ENCODE measurements at places on chromosomes 5 and 9. TPM values are rescaled to one million over a fixed set of nuclear protein-coding genes. Genes with fewer than 3 reads are reported as not detected.

DNA sequence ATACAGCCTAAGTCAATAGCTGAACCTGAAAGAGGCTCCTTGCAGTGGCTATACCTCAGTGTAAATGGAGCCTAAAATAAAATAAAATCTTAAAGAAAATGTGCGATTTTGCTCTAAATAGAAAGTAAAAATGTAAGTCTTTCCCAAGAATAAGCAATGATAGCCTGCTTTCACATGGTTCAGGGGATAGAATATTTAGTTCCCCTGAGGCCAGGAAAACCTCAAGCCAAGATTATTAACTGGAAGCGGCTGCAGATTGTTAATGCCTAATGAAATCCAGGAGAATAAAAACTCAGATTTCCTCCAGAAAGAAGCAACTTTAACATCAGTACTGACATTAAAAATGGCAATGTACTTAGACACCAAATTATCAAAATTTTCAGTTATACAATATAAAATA, 463.7 kb downstream of the CYLC2 start:
- H3K36me3 ChIP-seq = no peaks in the 10 kb centered on the region
- H3K4me3 ChIP-seq = no peak overlapping the region
- no peaks in the 10 kb centered on the region for H3K27me3 ChIP-seq

GRCh38 chr9:28970241-28970654, 1397.0 kb upstream of the C9orf72 start:
- no peaks in the 10 kb centered on the region for H3K4me1 ChIP-seq
- no peak for DNase-seq
- H3K27me3 ChIP-seq = no peaks in the 10 kb centered on the region
- H3K36me3 ChIP-seq = no peaks in the 10 kb centered on the region
- H3K4me3 ChIP-seq = no peak overlapping the region
- H3K27ac ChIP-seq = no peak overlapping the region

DNA sequence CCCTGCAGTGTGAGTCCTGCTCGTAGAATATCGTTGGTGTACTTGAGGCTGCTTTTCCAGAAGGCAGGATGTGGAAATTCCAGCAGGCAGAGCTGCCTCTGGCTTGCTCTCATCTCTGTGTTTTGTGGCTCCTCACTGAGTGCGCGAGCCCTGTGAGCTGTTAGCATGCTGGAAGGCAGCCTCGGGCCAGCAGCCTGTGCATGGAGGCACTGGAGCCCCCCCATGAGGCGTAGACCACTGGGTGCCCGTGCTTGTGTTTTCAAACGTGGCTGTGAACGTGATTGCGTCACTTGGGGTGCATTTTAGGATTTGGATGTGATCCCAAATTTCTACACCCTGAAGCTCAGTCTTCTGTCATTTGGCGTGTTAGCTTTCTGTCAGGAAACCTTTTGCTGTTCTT, 3.2 kb downstream of the WDR5 start:
- no peak overlapping the region for H3K27ac ChIP-seq
- DNase-seq = no peak
- H3K27me3 ChIP-seq = no peaks in the 10 kb centered on the region
- H3K4me3 ChIP-seq = no peak overlapping the region

GRCh38 chr9:10753474-10753873, 140.7 kb upstream of the PTPRD start:
- H3K27ac ChIP-seq = no peak overlapping the region
- no peak overlapping the region for H3K4me3 ChIP-seq
- no peaks in the 10 kb centered on the region for H3K27me3 ChIP-seq
- no peaks in the 10 kb centered on the region for H3K4me1 ChIP-seq

- H3K27ac ChIP-seq = no peak overlapping the region
- no peak overlapping the region for H3K4me3 ChIP-seq
- peaks cover 4% of the 10 kb centered on the region for H3K27me3 ChIP-seq
- H3K4me1 ChIP-seq = peaks cover 2% of the 10 kb centered on the region
These were observed 55.1 kb upstream of the TLR4 start for GRCh38 chr9:117649126-117649525.

DNA sequence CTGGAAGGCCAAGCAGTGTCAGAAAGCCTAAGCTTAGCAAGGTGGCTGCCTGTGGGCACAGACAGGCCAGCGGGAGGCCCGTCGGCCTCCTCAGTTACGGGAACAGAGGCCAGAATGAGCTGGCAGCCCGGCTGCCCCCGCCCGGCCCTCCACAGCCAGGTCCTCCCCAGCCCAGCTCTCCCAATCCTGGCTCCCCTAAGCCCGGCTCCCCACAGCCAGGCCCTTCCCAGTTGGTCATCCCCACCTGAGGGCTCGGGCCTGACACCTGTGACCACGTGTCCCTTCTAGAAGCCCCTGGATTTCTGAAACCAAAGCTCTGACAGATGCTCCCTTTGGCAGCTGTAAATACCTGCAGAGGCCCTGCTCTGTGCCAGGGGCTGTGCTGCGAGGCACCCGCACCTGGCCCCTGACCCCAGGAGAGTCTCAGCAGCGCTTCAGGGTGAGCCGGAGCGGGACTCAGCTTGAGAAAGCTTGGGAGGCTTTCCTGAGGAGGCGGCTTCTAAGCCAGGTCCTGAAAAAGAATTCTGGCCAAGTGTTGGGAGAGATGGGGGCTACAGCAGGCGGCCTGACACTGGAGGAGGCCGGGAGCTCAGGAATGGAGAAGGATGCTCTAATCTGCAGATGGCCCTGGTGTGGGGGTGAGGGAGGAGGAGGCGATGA, 80.4 kb upstream of the OLFM1 start:
- H3K36me3 ChIP-seq = no peaks in the 10 kb centered on the region
- no peaks in the 10 kb centered on the region for H3K27me3 ChIP-seq
- H3K4me1 ChIP-seq = no peaks in the 10 kb centered on the region
- no peak overlapping the region for H3K4me3 ChIP-seq
- no peak overlapping the region for H3K27ac ChIP-seq

GRCh38 chr5:4646715-4647375, 493.3 kb upstream of the ADAMTS16 start:
- H3K4me3 ChIP-seq = no peak overlapping the region
- no peaks in the 10 kb centered on the region for H3K27me3 ChIP-seq
- no peak for DNase-seq

- no peak overlapping the region for H3K27ac ChIP-seq
- H3K4me3 ChIP-seq = no peak overlapping the region
- no peaks in the 10 kb centered on the region for H3K36me3 ChIP-seq
- H3K4me1 ChIP-seq = no peaks in the 10 kb centered on the region
- DNase-seq = no peak
These were observed 149.5 kb upstream of the PANK3 start for GRCh38 chr5:168728546-168729211.

DNA sequence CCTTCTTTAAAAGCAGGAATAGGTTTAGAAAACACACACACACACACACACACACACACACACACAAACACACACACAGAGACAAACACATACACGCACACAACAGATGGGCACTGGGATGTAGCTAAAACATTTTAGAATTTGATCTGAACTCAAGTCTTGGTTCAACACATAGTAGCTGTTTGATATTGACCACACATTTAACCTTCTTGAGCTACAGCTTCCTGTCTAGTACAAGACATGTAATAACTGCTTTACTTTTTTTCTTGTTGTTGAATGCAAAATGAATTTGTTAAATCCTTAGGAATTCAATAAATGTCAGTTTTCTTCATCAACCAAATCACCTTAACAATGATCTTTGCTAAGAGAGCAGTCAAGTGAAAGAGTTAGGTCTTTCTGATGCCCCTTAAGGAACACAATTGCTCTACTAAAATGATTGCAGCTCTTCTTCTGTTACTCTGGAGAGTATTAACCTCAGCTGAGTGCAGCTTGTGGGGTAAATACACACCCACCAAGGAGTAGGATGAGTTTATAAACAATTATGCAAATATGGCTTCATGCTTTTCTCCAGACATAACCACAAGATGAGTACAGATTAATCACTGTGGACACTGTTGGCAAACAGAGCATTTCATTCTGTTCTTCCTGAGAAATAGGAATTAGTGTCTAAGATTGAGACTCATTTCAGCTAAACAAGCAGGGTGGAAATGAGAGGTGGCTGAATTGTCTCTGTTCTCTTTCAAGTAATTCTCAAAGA, 302.9 kb upstream of the PAPPA start:
- no peak overlapping the region for H3K27ac ChIP-seq
- no peak overlapping the region for H3K4me3 ChIP-seq
- H3K36me3 ChIP-seq = no peaks in the 10 kb centered on the region
- H3K4me1 ChIP-seq = no peaks in the 10 kb centered on the region
- DNase-seq = no peak
- no peaks in the 10 kb centered on the region for H3K27me3 ChIP-seq

DNA sequence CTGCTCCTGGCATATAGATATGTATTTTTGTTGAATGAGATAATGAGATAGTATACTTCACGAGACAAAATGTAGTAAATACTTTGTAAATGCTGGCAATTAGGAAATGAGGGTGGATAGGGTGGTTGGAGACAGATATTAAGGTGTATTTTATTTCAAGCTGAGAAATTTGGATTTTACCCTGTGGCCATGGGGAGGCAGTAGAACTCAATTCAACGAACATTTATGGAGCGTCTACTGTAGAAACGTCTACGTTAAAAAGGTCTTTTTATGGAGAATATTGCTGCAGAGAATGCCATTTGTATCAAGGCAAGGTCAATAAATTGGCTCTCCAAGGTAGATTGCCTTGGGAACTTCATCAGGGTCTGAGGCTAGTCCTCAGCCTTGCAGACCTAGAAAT, 21.5 kb upstream of the RALGPS1 start:
- H3K27me3 ChIP-seq = no peaks in the 10 kb centered on the region
- H3K4me1 ChIP-seq = no peaks in the 10 kb centered on the region
- no peaks in the 10 kb centered on the region for H3K36me3 ChIP-seq
- no peak overlapping the region for H3K27ac ChIP-seq

GRCh38 chr9:126001581-126002225, 254.5 kb downstream of the PBX3 start:
- H3K36me3 ChIP-seq = no peaks in the 10 kb centered on the region
- H3K4me1 ChIP-seq = no peaks in the 10 kb centered on the region
- H3K27ac ChIP-seq = no peak overlapping the region

GRCh38 chr9:95373069-95373681, 55.7 kb upstream of the FANCC start:
- DNase-seq = no peak
- no peak overlapping the region for H3K4me3 ChIP-seq
- no peak overlapping the region for H3K27ac ChIP-seq

DNA sequence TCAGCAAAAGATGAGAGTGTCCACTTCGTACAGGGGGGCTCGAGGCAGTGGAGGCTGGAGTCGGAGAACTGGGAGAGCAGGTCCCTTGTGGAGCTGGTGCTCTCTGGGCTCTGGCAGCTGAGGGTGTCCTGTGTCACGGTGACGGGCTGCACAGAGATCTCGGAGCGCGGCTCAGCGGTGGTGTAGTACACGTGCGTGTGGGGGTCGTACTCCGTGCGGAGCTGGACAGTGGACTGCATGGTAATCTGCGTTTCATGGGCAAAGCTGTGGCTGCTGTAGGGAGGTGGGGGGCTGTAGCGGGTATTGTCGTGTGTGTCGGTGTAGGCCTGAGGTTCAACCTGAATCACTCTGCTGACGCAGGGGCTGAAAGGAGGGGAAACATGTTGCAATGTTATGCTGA, 48.0 kb downstream of the PTCH1 start:
- no peak overlapping the region for H3K4me3 ChIP-seq
- H3K4me1 ChIP-seq = no peaks in the 10 kb centered on the region
- DNase-seq = no peak
- peaks cover 84% of the 10 kb centered on the region for H3K36me3 ChIP-seq

DNA sequence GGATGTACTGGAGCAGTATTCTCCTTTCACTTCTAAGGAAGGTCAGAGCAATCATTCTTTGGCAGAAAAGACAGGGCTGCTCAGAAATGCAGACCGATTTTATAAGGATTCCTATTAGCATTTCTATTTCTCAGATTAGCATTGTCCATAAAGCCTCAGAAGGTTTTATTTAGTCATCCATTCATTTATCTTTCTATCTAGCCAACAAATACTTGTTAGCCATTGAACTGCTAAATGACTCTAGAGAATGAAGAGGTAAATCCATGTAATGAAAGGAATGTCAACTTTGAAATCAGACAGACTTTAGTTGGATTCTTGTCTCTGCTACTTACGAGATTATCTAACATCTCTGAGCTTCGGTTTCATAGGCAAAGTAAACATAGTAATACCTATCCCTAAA, 165.2 kb downstream of the SLC25A46 start:
- no peak overlapping the region for H3K4me3 ChIP-seq
- H3K27me3 ChIP-seq = no peaks in the 10 kb centered on the region
- no peak for DNase-seq
- H3K36me3 ChIP-seq = no peaks in the 10 kb centered on the region
- H3K4me1 ChIP-seq = no peaks in the 10 kb centered on the region
- H3K27ac ChIP-seq = no peak overlapping the region

- no peak overlapping the region for H3K27ac ChIP-seq
- H3K4me1 ChIP-seq = peaks cover 18% of the 10 kb centered on the region
- no peak for DNase-seq
- no peak overlapping the region for H3K4me3 ChIP-seq
- H3K36me3 ChIP-seq = no peaks in the 10 kb centered on the region
These were observed 55.0 kb upstream of the IER5L start for GRCh38 chr9:129232839-129233591.

DNA sequence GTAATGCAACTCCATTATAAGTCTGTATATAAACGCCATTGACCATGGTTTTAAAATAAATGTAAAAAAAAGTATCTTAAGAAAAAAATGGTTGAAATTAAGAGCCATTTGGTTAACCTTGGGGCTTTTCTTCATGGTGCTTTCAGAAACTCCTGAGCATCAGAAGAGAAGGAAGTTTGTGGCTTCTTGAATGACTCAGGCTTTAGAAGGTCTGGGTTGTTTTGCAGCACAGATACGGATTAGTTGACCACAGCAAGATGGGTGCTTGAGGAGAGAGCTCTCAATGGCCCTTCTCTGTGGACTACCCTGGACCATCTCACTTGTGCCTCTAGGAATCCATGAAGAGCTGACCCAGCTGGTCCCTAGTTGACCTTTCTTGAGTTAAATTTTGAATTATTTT, 189.5 kb downstream of the TMEM38B start:
- H3K4me3 ChIP-seq = no peak overlapping the region
- no peaks in the 10 kb centered on the region for H3K4me1 ChIP-seq
- DNase-seq = no peak

DNA sequence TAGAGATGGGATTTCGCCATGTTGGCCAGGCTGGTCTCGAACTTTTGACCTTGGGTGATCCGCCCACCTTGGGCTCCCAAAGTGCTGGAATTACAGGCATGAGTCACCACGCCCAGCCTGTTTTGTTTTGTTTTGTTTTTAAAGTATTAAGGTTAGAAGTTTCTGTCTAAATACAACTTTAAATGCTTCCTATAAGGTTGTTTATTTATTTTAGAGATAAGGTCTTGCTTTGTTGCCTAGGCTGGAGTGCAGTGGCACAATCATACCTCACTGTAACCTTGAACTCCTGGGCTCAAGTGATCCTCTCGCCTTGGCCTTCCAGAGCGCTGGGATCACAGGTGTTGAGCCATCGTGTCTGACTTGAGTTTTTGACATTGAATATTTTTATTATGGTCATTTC, 11.4 kb downstream of the MRRF start:
- H3K27ac ChIP-seq = no peak overlapping the region
- no peak for DNase-seq
- no peaks in the 10 kb centered on the region for H3K4me1 ChIP-seq
- no peak overlapping the region for H3K4me3 ChIP-seq
- H3K27me3 ChIP-seq = no peaks in the 10 kb centered on the region
- peaks cover 29% of the 10 kb centered on the region for H3K36me3 ChIP-seq

Gene BTNL8
- 135 TPM for polyA plus RNA-seq

Gene ELAVL2
- 1.2 TPM for polyA plus RNA-seq

Gene RICTOR
- 20.2 TPM for polyA plus RNA-seq

Gene MARVELD2
- 42.0 TPM for polyA plus RNA-seq

Gene KCNMB1
- polyA plus RNA-seq = 6.5 TPM

Gene PCSK1
- polyA plus RNA-seq = 23.6 TPM

Gene SERF1A
- 14.6 TPM for polyA plus RNA-seq

Gene PTAR1
- 29.5 TPM for polyA plus RNA-seq

Gene TLX3
- not detected for polyA plus RNA-seq
